ENCODE measurements at places on chromosomes 6 and 20. TPM values are rescaled to one million over a fixed set of nuclear protein-coding genes. Genes with fewer than 3 reads are reported as not detected.

RAET1G gene
- total RNA-seq = 5.2 TPM

RBBP8NL gene
- total RNA-seq = not detected

SYNDIG1 gene
- 2.6 TPM for total RNA-seq

FHL5 gene
- not detected for total RNA-seq

DNAH8 gene
- not detected for total RNA-seq

GABRR1 gene
- not detected for total RNA-seq

TAGAP gene
- not detected for total RNA-seq

DSP gene
- 108 TPM for total RNA-seq

HMGCLL1 gene
- not detected for total RNA-seq

- no peaks in the 10 kb centered on the region for H3K4me1 ChIP-seq
- H3K27ac ChIP-seq = no peak overlapping the region
These were observed 14.6 kb upstream of the GPR63 start for GRCh38 chr6:96851858-96852257.

GRCh38 chr20:64056639-64056888 is 6.4 kb upstream of the TCEA2 start:
- H3K27me3 ChIP-seq = no peaks in the 10 kb centered on the region
- H3K4me1 ChIP-seq = no peaks in the 10 kb centered on the region
- no peak overlapping the region for H3K27ac ChIP-seq

DNA sequence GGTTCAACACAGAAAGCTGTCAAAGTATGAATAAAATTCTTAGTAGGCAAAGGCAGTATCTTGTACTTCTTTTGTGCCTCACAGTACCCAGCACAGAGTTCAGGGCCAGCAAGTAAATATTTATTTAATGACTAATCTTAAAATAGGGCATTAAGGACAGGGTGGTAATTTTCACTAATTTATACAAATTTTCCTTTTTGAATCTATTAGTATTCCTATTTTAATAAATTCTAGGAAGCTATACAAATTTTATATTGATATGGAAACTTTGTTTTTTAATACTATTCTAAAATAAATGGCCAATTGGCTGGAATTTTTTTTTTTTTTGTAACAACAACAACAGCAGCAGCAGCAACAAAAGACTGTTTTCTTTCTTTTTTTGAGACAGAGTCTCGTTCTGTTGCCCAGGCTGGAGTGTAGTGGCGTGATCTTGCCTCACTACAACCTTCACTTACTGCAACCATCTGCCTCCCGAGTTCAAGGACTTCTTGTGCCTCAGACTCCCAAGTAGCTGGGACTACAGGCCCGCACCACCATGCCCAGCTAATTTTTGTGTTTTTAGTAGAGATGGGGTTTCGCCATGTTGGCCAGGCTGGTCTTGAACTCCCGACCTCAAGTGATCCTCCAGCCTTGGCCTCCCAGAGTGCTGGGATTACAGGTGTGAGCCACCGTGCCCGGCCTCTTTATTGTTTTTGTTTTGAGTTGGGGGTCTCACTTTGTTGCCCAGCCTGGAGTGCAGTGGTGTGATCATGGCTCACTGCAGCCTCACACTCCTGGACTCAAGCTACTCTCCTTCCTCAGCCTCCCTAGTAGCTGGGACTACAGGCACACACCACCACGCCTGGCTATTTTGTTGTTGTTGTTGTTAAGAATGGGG is 85.2 kb downstream of the FKBP5 start:
- H3K4me3 ChIP-seq = no peak overlapping the region
- H3K4me1 ChIP-seq = peaks cover 39% of the 10 kb centered on the region
- H3K27ac ChIP-seq = no peak overlapping the region

DNA sequence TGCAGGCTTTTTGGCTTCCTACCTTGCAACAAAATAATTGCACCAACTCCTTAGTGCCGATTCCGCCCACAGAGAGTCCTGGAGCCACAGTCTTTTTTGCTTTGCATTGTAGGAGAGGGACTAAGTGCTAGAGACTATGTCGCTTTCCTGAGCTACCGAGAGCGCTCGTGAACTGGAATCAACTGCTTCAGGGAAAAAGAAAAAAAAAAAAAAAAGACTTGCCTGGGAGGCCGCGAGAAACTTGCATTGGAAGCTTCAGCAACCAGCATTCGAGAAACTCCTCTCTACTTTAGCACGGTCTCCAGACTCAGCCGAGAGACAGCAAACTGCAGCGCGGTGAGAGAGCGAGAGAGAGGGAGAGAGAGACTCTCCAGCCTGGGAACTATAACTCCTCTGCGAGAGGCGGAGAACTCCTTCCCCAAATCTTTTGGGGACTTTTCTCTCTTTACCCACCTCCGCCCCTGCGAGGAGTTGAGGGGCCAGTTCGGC is 420 bp downstream of the SOX4 start:
- H3K4me3 ChIP-seq = peak overlapping the region; percentile 88
- H3K27me3 ChIP-seq = no peaks in the 10 kb centered on the region
- DNase-seq = peak; percentile 82

DNA sequence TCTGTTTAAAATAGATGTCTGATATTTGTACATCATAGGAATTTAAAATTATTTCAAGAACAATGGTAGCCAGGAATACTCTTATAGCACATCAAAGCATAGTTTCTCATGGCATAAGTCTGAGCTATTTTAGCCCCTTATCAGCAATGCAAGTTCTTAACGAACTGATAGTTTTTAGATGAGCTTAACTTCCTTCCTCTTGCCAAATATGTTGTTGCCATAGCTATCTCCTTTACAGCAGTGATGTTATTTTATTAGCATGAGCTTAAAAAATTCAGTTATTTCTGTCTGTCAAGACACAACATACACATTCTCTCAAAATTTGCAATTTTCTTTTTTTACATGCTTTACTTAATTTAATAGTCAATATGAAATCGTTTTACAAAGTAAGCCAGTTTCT is 867.2 kb downstream of the PHF3 start:
- H3K27me3 ChIP-seq = no peaks in the 10 kb centered on the region
- H3K27ac ChIP-seq = no peak overlapping the region
- no peaks in the 10 kb centered on the region for H3K36me3 ChIP-seq

- no peak overlapping the region for H3K27ac ChIP-seq
- H3K4me1 ChIP-seq = no peaks in the 10 kb centered on the region
- no peaks in the 10 kb centered on the region for H3K27me3 ChIP-seq
These were observed 82.0 kb downstream of the PTPRK start for GRCh38 chr6:128438393-128438792.

- H3K36me3 ChIP-seq = no peaks in the 10 kb centered on the region
- peak; percentile 25 for DNase-seq
- H3K4me1 ChIP-seq = no peaks in the 10 kb centered on the region
- H3K4me3 ChIP-seq = no peak overlapping the region
- H3K27me3 ChIP-seq = no peaks in the 10 kb centered on the region
These were observed 99.4 kb downstream of the MYB start for GRCh38 chr6:135280375-135281136.

DNA sequence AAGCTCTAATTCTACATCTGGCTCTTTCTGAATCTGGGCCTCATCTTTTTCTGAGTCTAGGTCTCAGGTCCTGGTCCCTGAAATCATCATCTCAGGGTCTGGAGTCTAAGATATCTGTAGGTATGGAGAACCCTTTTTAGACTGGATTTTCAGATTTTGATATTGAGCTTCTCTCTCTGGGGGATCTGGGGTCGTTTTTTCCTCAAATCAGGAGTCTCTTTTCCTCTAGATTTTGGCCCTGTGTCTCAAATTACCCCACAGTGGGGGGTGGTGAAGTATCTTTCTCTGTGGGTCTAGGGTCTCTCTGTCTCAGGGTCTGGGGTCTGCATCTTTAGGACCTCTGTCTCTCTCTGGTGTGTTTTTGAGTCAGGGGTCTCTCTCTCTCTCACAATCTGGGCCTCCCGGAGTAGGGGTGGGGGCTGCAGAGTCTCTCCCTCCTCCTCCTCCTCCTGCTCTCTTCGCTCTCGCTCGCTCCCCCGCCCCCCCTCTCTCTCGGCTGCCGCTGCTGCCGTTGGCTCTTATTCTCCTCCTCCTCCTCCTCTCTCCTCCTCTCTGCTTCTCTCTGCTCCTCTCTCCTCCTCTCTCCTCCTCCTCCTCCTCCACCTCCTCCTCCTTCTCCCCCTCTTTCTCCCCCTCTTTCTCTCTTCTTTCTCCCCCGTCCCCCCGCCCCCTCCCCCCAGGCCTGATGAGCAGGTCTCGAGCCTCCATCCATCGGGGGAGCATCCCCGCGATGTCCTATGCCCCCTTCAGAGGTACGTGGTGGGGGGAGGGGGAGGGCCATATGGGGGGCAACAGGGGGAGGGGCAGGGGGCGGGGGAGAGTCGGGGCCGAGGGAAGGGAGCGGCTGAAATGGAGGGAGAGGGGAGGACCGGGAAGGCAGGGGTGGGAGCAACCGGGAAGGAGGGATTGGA is at the start of gene SYNGAP1:
Gene SYNGAP1 (plus strand): TSS at position 486 of the 911 bp plus-strand sequence. CDS start 200 bp downstream, at position 686.
- H3K27me3 ChIP-seq = no peaks in the 10 kb centered on the region
- H3K4me3 ChIP-seq = peak within 1 kb of the TSS; percentile 81
- peaks cover 43% of the 10 kb centered on the region for H3K4me1 ChIP-seq
- no peaks in the 10 kb centered on the region for H3K36me3 ChIP-seq
- DNase-seq = peak; percentile 63
- H3K27ac ChIP-seq = peak within 1 kb of the TSS; percentile 95

DNA sequence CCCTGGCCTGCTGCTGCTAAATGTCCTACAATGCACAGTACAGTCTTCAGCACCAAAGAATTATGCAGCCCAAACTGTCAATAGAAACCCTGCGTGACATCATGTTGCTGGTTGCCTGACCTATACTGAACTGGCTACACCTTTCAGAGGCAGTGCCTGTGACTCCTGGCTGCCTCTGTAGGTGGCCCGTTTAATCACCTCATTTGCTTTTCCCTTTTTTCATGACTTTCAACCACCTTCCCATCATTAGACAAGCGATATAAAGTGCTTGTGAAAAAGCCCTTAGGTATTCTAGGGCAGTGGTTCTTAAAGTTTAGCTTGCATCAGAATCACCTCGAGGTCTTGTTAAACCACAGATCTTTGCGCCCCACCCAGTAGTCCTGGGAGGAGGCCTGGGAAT is 33.0 kb upstream of the RIPOR2 start:
- H3K36me3 ChIP-seq = no peaks in the 10 kb centered on the region
- DNase-seq = no peak
- no peak overlapping the region for H3K27ac ChIP-seq
- H3K4me3 ChIP-seq = no peak overlapping the region
- H3K27me3 ChIP-seq = no peaks in the 10 kb centered on the region

- H3K4me3 ChIP-seq = peak overlapping the region; percentile 34
- H3K27ac ChIP-seq = peak overlapping the region; percentile 78
- no peaks in the 10 kb centered on the region for H3K27me3 ChIP-seq
- DNase-seq = peak; percentile 74
These were observed 252.7 kb downstream of the UST start for GRCh38 chr6:148999501-148999900.

DNA sequence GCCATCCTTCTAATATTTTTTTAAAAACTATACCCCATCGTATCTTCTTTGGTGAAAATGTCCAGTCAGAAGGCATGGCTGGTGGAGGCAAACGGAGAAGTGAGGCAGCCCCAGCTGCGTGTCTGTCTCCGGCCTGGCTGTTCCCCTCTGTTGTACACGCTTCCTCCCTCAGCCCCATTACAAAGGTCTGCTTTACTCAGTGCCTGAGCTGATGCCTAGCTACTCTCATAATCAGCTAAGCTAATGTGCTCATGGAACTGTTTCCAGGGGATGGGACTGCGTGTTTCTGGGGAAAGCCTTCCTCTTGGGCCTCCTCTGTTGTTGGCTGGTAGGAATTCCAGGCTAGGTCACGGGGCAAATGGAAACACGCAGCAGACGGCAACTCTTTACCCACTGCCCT is 67.3 kb downstream of the PPP1R3G start:
- no peaks in the 10 kb centered on the region for H3K27me3 ChIP-seq
- no peak for DNase-seq

DNA sequence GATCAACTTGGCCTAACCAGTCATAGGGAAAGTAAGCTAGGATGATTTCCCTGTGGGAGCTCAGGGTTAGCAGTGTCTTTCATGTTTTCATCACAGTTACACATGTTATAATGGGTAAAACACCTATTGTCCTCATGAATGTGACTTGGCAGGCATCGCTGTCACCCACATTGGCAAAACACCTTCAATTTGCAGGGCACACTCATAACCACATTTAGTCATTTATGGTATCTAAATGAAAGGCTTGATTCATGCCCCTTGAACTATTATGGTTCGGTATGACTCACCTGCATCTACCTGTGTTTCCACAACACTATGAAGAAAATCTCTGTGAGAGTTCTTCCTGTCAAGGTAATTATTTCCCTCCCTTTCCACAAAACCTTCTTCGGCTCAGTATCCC is 49.2 kb downstream of the FRK start:
- H3K27me3 ChIP-seq = no peaks in the 10 kb centered on the region
- H3K4me3 ChIP-seq = no peak overlapping the region
- no peak overlapping the region for H3K27ac ChIP-seq
- peaks cover 33% of the 10 kb centered on the region for H3K4me1 ChIP-seq
- no peaks in the 10 kb centered on the region for H3K36me3 ChIP-seq

- no peaks in the 10 kb centered on the region for H3K4me1 ChIP-seq
- H3K36me3 ChIP-seq = no peaks in the 10 kb centered on the region
- no peak overlapping the region for H3K27ac ChIP-seq
- no peak for DNase-seq
These were observed 10.8 kb downstream of the APMAP start for GRCh38 chr20:24981790-24982189.
